Transverse colon (tissue), 4 donors: ENCODE measurements at places on chromosomes 3 and 15. TPM values are rescaled to one million over a fixed set of nuclear protein-coding genes. Genes with fewer than 3 reads are reported as not detected.

- DNase-seq: no peak
Observed at GRCh38 chr3:176561826-176562225, 635.5 kb downstream of the TBL1XR1 start.

DNA sequence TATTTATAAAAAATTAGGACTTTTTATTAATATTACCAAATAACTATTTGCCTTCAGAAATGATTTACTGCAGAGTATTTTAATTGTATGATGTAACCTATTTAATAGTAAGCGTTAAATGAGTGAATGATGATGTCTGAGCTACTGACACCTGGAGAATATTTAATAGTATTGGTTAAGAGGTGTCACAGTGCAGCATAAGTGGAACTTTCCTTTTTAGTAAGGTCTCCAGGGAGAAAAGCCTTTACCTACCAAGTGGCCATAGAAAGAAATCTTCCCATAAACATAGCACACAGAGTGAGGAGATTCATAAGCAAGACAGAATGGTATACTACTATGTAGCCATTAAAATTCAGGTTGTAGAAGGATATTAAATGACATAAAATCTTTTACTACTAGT is 441.7 kb downstream of the TBL1XR1 start:
- no peak for DNase-seq

- no peak for DNase-seq
Observed at GRCh38 chr3:49032646-49033304, 3.6 kb upstream of the IMPDH2 start.

GRCh38 chr3:134652409-134652831 is 1.6 kb upstream of the KY start:
- DNase-seq: no peak

GRCh38 chr15:87967951-87968350 is 288.6 kb downstream of the NTRK3 start:
- DNase-seq: no peak

DNA sequence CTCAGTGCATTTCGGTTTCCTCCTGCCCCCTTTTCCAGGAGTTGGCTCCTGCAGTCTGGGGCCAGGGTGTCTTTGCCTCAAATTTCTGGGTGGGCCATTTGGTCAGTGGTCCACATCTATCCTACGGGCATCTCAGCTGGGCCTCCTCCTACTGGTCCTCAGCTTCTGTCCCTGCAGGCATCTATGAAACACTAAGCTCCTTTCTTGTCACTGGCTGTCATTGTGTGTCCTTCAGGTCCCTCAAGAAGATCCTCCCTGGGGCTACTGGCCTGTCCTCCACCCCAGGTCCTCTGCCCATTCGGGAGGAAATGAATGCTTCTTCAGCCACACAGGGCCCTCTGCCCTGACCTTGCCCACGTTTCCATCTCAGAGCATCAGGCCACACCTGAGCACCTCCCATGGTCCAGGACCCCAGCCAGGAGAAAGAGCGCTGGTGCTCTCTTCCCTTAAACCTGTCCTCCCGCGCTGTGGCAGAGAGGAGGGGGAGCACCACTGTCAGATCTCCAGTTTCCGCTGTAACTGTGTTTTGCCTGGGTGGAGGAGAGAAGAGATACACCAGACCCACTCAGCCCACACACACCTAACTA is 1.8 kb downstream of the PRR23E start:
- DNase-seq: no peak

DNA sequence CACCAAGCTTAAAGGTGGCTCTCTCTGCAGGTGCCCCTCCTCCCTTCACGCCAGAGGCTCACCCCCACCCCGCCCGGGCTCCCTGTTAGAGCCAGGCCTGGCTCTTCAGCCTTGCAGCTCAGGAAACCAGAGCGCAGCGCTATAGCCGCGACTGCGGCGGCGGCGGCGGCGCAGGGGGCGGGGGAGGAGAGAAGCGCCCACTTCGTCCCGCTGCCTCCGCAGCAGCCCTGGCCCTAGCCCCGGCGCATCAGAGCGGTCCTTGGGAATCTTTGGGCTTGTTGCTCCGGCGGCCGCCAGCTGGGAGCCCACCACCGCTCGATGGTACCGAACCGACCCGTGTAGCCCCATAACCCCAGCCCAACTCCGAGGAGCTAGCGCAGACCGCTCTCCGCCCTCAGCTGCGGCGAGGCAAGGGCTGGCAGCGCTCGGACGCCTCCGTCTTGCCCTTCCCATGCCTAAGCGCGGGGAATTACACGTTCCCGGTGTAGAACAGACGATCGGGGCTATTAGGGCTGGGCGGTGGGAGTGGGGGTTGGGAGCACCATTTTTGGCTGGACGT is 1.2 kb downstream of the RASGRF1 start:
- DNase-seq: no peak

DNA sequence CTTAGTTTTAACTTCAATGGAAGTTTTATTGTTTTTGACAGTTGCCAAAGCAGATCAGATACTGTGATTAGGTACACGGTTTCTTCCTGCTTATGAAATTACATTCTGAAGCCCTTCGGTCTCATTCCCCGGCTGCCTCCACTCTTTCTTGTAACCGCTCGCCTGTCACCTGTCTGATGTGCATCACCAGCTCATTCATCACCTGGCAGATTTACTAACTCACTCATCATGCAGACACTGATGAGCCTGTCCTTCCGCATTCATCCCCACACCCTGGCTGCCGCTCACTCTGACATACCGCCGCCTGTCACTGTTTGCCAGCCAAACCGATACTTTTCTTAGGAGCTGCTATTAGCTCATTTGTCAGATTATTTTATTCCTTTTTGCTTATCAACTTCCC is 82.8 kb upstream of the NSMCE3 start:
- no peak for DNase-seq

DNA sequence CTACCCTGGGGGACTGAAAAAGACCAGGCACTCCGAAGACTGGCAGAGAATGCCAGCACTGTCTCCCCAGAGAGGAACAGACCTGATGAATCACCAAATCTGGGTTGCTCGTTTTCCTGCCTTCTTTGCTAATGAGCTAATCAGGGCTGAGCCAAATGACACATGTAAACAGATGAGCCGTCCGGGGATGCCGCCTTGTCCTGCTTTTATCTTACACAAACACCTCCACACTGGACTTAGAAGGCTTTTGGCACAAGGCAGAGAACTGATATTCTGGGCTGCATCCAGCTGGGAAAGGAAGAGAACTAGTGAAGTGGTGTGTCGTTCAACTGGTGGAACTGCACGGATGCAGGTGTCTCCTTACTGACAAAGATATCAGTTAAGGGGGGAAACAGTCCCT is 88.1 kb downstream of the MECOM start:
- no peak for DNase-seq

DNA sequence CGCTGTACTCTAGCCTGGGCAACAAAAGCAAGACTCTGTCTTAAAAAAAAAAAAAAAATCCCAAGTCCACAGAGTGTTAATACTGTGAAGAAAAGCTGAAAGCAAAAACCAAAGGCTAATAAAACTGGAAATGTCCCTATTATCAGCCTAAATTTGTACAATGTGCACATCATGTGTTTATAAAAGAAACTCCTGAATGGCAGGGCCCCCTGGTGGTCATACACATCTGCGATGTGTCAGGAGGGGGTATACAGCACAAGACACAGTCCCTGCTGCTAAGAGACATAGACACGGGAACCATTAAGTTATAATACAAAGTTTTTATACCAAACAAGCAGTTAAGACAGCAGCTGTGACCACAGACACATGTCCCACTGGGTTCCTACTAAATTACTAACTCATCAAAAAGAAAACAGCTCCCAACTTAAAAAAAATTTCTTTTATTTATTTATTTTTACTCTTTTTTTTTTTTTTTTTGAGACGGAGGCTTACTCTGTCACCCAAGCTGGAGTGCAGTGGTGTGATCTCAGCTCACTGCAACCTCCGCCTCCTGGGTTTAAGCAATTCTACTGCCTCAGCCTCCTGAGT is 31.0 kb downstream of the IDH2 start:
- DNase-seq: peak; percentile 89

DNA sequence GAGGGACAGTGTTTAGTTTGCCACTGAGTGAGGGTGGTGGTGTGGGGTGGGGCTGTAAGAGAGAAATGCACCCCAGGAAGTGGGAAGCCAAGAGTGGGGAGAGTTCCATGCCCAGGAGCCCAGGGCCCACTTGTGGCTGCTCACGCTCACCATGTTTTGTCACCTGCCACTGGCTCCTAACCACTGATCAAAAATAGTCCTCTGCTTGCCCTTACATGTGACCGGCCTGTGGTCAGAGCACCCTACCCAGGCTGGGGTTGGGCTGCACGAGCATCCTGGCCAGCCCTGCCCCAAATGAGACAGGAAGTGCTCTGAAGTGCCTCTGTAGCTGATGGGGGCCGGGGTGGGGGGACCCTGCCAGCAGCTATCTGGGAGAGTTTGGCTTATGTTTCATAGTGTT is 216.3 kb downstream of the RPLP1 start:
- DNase-seq: peak; percentile 62

DNA sequence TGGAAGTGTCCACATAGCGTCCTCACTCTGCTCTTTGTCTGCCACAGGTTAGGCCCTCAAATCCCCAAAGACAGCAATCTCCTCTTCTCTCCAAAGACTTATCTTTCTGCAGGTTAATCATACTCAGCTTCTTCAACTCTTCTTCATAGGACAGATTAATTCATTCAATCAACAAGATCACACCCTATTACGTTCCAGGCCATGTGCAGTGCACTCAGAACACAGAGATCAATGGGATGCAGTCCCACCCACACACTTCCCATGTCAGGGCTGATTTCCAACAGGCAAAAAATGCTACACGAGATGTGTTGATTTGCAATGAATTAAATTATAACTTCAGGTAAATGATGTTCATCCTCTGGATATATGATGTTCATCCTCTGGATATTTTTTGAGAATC is 33.5 kb upstream of the ZNF639 start:
- DNase-seq: no peak

DNA sequence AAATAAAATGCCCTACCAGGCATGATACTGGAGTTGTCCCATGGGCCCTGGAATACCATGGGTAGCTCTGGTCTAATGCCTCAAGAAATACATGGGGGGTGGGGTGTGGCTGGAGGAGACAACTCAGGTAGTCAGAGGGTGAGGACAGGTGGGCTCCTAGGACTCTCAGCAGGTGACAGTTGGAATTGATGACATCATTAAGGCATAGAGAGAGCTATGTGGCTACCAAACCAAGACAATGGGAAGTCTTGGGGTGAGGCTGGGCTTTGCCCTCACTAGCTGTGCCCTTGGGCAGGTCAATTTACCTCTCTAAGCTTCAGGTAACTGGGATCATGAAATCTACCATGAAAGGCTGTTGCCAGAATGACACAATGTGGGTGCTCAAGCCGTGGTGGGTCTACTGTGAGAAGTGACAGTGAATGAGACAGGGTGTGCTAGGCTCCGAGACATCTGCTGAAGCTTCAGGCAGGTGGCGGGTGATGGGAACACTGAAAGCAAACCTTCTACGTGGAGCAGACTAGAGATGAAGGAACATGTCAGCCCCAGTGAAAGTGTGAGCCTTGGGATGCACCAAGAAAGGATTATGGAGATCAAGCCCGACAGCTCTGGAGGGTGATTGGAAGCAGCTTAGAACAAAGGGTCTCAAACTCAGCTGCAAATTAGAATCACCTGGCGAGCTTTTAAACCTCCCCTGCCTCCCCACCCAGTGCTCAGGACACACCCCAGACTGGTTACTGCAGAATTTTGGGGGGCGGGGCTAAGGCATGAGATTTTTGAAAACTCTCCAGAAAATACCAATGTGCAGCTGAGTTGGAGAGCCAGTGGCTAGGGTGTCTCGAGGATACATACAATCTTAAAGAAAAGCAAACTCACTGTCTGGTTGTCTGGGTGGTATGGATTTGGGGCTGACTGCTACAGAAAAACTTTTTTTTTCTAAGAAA is 21.5 kb downstream of the SLC6A20 start:
- DNase-seq: no peak

Gene TMEM40
- not detected for total RNA-seq

Gene MOBP
- total RNA-seq: 5.2 TPM

Gene ZBED2
- total RNA-seq: not detected

Gene DPH6
- total RNA-seq: 50.9 TPM

Gene DALRD3
- total RNA-seq: 30.4 TPM

Gene CFAP100
- not detected for total RNA-seq
